Cardiac muscle cell (in vitro differentiated cells and primary cell): ENCODE measurements at places on chromosomes 11 and 22.

- no peak for DNase-seq
Observed at GRCh38 chr11:31809541-31809856, 1.6 kb downstream of the PAX6 start.

- no peak for DNase-seq
Observed at GRCh38 chr22:46028106-46028991, 51.4 kb upstream of the WNT7B start.

- no peak for DNase-seq
Observed at GRCh38 chr11:28463826-28464225, 355.6 kb downstream of the METTL15 start.

- DNase-seq, result peak; percentile 60
Observed at GRCh38 chr22:42969348-42969975, 45.5 kb downstream of the PACSIN2 start.

DNA sequence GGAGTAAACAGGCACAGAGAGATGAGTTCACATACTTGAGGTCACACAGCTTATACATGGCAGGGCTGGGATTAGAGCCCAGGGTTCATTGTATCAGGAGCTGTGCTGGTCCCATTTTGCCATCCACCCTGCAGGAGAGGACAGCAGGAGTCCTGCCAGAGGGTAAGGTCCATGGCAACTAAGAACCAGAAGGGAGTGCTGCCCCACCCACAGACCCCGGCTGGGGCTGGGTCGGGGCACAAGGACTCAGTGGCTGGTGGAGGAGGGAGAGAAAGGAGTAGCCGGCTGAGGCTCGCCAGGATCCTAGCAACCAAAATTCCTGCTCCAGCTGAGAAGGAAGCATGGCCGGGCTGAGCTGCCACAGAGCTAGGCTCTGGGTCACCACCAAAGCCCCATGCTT is 25.9 kb upstream of the TP53I11 start:
- DNase-seq, result no peak

- DNase-seq, result peak; percentile 21
Observed at GRCh38 chr11:101487775-101488174, 96.0 kb downstream of the TRPC6 start.

GRCh38 chr11:78961247-78961646 is 386.6 kb upstream of the NARS2 start:
- DNase-seq, result peak; percentile 49

- no peak for DNase-seq
Observed at GRCh38 chr11:2450321-2451041, 5.7 kb downstream of the KCNQ1 start.

DNA sequence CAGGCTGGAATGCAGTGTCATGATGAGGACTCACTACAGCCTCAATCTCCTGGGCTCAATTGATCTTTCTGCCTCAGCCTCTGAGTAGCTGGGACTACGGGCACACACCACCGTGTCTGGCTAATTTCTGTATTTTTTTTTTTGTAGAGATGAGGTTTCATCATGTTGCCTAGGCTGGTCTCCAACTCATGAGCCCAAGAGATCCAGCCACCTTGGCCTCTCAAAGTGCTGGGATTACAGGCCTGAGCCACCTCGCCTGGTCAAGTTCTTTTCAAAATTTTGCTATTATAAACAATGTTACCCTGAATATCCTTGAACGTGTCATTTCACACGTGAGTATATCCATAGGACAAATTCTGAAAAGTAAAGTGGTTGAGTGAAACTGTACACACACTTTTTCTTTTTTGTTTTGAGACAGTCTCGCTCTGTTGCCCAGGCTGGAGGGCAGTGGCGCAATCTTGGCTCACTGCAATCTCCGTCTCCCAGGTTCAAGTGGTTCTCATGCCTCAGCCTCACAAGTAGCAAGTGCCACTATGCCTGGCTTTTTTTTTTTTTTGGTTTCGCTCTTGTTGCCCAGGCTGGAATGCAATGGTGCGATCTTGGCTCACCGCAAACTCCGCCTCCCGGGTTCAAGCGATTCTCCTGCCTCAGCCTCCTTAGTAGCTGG is 21.6 kb upstream of the EP300 start:
- no peak for DNase-seq
